ENCODE measurements at places on chromosomes 4 and X. TPM values are rescaled to one million over a fixed set of nuclear protein-coding genes. Genes with fewer than 3 reads are reported as not detected.

MAGEE2 gene
- total RNA-seq, result 0.53 TPM

CRMP1 gene
- 0.49 TPM for total RNA-seq

TEC gene
- 5.3 TPM for total RNA-seq

L1CAM gene
- 83.2 TPM for total RNA-seq

PWWP3B gene
- 0.62 TPM for total RNA-seq

HSFX4 gene
- total RNA-seq, result not detected

MAGEB1 gene
- not detected for total RNA-seq

- DNase-seq, result no peak
Measured at GRCh38 chr4:41679991-41680390, 68.5 kb downstream of the PHOX2B start.

DNA sequence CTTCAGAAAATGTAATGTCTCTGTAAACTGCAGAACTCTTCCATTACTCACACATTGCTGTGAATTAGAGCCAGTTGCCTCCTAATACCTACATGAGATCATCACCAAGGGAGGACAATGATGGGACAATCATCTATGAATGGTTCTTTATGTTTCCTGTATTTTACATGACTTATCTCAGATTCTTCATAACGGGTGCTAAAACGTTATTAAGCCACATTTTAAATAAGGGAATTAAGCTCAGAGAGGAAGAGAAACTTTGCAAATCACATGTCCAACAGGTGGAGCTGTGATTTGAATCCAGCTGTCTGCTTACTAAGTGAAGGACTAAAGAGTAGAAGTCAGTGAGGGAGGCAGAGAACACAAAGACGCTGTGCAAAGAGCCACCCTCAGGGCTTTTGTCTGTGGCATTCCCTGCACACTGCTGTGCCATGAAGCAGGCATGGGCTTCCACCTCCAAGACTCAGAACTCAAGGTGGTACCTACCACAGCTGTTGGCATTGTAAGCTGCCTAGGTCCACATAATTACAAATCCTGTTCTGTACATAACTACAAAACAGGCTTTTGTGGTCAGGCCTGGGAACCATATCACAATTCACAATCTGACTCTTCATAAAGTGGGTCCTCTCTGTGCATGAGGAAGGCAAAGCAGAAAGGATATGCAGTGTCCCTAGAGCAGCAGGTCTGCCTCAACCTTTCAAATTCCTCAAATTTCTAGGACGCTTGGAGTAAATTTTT lies 12.8 kb downstream of the TBC1D9 start:
- no peak for DNase-seq

- DNase-seq, result no peak
Measured at GRCh38 chrX:119401569-119401968, 2.4 kb downstream of the SLC25A43 start.

DNA sequence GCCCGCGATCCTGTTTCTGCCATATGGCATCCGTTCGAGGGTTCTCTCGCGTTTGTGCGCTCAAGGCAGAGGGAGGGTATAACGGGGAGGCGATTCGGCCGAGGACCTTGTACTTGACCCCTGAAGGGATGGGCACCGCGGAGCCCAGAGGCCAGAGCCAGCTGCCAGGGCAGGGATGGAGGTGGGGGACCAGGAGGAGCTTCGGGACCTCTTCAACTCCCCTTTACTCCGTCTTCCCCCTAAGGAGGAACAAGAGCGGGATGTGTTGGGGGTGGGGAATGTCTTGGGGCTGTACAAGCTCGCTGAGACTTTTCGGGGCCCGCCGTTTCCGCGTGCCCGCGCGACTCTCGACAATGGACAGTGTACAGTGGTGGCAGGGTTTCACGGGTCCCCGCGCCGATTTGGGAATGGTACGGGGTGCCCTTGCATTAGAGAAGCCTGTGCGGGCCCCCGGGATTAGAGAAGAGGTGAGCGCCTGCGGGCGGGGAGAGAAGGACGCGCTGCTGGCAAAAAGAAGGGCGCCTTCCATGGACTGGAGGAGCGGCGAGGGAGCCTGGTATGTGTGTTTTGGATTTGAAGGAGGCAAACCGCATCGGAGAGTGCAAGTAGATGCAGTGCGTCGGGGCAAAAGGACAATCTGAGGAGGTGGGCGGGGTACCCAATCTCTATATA lies 760 bp downstream of the UGT8 start:
- no peak for DNase-seq

DNA sequence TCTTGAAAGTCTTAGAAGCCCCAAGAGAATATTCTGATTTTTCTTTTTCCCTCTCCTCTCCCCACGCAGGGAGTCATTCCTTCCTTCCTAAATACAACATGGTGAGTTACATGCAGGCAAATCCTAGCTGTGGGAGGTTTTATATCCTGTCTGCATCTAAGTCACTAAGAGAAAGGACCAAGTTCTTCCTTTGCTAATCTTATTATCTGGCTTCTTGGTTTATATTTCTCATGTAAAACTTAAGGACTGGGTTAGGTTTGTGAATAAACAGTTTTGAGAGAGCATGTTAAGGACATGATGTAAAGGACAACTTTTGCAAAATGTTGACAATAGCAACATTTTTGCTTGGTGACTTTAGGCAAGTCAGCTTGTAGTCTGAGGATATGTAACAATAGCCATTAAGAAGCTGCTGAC lies 5.1 kb upstream of the CXCL9 start:
- DNase-seq, result no peak

GRCh38 chrX:131778269-131779218 lies 234.7 kb downstream of the OR13H1 start:
- peak; percentile 79 for DNase-seq

GRCh38 chr4:89463341-89463740 lies 155.7 kb upstream of the GPRIN3 start:
- DNase-seq, result no peak

DNA sequence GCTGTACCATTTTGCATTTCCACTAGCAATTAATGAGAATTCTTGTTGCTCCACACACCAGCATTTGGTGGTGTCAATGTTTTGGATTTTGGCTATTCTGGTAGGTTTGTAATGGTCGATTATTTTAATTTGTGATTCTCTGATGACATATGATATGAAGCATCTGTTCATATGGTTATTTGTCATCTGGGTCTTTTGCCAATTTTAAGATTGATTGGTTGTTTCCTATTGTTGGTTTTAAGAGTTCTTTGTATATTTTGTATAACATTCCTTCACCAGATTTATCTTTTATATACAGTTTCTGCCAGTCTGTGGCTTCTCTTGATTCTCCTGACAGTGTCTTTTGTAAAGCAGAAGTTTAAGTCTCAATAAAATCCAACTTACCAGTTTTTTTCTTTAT lies 18.5 kb upstream of the BDH2 start:
- no peak for DNase-seq

DNA sequence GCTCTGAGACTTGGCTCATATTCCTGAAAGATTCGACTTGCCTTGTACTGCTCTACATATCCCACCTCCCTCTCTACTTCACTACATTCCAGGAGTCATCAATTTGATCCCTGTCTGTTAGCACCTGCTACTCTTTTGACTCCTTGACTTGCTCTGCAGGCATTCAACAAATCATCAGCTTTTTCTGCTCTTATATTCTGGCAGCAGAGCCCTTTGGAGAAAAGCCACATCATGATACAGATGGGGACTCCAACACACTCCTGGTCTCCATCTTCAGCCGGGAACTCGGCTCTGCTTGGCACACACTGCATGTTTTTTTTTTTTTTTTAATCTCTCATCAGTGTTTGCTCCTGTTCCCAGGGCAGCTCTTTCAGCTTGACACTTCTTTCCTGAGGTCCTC lies 293.2 kb upstream of the LCORL start:
- no peak for DNase-seq

DNA sequence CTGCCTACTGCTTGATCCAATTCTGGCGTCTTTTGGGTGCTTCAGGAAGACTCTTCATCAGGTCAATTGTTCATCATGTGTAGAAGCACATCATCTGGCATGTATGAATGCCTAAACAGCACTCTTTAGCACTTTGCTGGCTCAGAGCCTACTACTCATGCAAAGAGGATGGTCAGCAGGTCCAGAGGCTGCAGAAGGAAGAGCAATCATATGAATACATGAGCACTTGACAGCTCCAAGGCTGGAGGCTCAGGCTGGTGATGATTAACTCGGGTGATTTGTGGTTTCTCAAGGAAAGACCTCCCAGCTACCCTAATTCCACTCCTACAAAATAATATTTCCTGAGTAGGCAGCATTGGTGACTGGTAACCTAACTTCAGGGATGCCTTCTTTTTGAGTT lies 103.8 kb upstream of the CXCL13 start:
- no peak for DNase-seq

GRCh38 chrX:10555846-10556245 lies 64.5 kb downstream of the MID1 start:
- DNase-seq, result no peak

GRCh38 chr4:173138624-173139023 lies 30.0 kb upstream of the GALNT7 start:
- no peak for DNase-seq

GRCh38 chrX:36214924-36215323 lies 295.4 kb downstream of the CFAP47 start:
- DNase-seq, result no peak

DNA sequence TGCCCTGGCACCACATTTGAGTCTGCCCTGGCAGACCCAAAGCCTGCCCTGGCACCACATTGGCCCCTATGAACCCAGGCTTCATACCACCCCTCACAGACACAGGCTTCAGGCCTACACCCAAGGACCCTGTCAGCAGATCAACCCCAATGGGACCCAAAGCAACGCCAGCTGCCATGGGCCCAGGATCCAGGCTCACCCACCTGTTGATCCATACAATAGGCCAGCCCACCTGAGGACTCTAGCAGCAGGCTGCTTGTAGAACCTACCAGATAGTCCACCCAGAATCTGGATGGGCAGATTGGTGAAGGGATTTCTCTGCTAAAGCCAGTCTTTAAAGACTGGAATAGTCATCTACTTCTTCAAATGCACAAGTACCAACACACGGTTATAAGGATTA lies 114.4 kb downstream of the LAS1L start:
- no peak for DNase-seq

DNA sequence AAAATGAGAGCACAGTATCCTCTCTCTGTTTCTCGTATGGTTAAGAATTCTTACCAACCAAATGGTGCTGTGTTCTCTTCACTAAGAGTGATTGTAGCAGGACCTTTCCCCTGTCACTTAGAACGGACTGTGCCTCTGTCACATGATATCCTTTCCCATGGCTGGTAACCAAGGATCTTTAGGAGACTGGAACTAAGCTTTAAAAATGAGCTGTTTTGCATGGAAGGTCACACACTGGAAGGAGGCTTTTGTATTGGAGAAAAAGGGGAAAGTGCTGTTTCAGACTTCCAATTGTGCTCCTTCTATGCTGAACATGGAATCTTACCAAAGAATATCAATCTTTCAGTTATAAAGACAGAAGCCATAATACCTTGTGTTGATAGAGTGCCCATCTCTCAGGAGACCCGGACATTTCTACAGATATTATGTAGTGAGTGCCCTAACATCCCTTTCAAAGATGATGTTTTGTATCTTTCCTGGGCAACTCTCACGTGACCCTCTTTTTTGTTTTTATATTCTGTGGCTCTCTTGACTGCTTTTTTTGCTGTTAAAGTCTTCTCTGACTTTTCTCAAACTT lies 148.6 kb downstream of the SLC4A4 start:
- no peak for DNase-seq

Measured in sciatic nerve (tissue), 2 donors.